Stimulated activated CD4-positive, alpha-beta T cell treated with anti-CD3 and anti-CD28 coated beads, TNF-alpha, amount 100 ng/mL, for 1 hour (primary cell): ENCODE measurements at places on chromosomes 12 and 14.

- DNase-seq = no peak
Measured at GRCh38 chr12:102911320-102911719, 5.7 kb downstream of the PAH start.

GRCh38 chr12:71870416-71870815, 30.9 kb downstream of the TBC1D15 start:
- DNase-seq = no peak

DNA sequence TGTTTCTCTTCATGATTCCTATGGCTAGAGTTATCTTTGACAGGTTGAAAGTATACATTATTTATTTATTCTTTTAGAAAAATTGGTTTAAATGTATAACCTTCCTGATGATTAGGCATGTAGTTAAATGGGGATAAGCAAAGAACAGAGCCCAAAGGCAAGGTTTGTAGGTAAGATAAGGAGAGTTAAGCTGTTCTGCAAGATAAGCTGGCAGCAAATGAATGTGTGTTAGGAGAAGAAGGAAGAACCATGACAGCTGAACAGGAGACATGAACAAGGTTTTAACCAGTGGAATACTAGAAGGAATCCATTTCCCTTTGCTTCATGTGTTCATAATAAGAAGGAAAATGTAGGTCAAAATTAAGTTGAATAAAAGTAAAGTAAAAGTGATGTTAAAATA, 1330.1 kb upstream of the USP15 start:
- no peak for DNase-seq

GRCh38 chr12:83664650-83665049, 977.9 kb downstream of the TMTC2 start:
- DNase-seq = no peak

DNA sequence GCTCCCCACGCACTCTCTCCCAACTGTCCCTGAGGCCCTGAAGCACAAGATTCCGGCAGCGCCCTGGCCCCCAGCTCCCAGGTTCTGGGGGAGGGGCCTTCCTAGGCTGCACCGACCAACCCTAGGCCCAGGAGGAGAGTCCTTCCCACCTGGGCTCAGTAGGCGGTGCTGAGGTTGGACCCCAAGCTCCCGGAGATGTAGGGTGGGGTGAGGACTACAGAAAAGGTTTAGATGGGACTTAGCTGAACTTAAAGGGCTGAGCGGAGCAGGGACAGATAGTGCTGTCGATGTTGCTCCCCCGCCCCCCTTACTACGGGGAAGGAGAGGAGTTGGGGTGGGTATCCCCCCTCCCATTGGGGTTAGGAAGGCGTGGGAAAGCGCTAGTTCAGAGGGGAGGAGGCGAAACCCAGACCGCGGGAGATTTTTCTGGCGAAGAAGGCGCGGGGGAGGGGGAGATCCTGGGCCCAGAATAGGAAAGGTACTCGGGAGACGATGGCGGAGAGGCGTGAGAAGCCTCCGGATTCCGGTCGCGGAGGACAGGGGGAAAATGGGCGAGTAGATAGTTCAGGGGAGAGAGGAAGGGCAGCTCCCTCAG, 4.2 kb upstream of the BAZ2A start:
- no peak for DNase-seq

DNA sequence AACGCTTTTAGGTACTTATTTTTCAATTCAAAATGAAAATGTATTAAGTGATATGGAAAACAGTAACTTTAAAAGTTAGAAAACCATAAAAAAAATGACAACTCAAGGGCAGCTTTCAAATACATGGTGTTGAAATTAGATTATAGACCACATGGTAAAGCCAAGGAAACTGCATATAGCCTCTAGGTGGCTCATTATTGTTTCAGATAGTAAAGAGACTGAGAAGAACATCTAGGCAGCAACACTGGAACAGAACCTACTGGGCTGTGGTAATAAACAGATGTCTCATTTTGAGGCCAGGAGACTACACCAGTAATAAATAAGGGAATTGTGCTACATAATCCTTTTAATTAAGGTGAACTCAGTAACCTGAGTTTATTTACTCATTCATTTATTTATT, 13.0 kb downstream of the FBXO33 start:
- no peak for DNase-seq

GRCh38 chr12:98911396-98911795, 266.3 kb downstream of the APAF1 start:
- DNase-seq = no peak

DNA sequence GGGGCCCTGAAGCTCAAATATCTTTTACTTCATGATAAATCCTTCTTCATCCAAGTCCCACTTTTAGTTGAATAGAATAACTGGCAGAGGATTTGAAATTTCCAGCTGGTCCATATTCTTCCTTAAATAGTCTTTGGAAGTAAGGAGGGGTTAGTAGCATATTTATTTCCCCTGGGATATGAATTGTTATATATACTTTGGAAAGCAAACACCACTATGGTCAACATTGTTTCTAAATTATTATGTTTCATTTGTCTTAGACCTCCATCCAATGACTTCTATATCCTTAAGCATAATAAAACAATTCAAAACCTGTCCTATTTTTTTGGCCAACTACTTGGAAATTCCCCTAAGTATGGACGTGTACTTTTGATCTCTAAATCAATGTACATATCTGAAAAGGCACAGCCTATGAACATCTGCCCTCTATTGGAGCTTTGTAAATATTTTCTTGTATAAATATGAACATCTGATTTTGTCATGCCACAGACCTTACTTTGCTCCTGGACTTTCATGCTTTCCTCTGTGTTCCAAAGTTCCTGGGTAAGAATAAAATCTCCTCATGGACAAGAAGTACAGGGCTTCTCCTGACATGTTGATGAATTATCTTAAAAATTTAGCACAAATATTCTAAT, 1212.0 kb downstream of the GALC start:
- no peak for DNase-seq

- no peak for DNase-seq
Measured at GRCh38 chr12:117724543-117724942, 244.2 kb downstream of the KSR2 start.

DNA sequence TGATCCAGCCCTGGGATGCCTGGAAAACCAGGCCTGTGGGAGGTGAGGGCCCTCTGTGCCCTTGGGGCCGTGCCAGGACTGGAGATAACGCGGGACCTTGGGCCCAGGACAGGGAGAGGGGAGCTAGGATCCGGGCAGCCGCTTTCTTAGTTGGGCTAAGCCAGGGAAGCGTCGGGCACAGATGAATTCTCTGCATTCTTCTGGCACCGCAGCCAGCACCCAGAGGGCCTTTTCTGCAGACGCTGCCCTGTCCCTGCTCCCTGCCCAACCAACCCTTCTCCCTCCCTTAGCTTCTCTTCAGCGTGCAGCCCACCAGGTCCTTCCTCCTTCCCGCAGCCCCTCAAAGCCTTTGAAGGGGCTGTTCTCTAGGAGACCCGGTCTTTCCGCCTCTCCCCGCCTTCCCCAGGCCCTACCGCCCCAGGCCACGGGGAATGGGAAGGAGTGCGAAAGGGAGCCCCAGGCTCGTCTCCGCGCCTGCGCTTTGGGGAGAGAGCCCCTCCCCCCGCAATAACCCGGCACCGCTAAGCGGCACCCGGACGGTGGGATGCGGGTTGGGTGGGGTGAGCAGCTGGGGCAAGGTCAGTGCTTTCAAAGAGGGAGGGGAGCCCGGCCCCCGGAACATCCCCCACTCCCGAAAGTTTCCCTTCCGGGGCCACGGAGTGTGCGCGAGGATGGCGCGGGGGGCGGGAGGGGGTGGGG, 663 bp downstream of the NCKAP5L start:
- DNase-seq = no peak

GRCh38 chr12:124020514-124020949, 47.5 kb downstream of the ZNF664 start:
- no peak for DNase-seq

GRCh38 chr14:53953002-53953827, 3.4 kb downstream of the BMP4 start:
- DNase-seq = no peak

GRCh38 chr12:118282767-118283166, 89.9 kb downstream of the TAOK3 start:
- no peak for DNase-seq

DNA sequence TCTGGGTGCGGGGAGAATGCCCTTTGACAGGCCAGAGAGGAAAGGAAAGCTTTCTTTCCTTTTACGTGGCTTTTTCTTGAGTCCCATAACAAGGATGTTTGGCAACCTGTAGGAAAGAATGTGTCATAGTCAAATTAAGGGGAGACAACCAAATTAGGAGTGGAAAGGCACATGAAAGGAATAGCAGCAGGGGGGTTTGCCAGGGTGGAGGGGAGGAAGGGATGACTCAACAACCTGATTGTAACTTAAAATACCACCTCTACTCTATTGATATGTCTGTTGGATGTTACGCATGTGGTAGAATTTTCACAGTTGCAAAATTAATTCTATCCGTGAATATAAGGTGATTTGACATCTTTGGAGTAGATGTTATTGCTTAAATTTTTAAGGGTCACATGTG, 28.5 kb upstream of the MYBPC1 start:
- no peak for DNase-seq

DNA sequence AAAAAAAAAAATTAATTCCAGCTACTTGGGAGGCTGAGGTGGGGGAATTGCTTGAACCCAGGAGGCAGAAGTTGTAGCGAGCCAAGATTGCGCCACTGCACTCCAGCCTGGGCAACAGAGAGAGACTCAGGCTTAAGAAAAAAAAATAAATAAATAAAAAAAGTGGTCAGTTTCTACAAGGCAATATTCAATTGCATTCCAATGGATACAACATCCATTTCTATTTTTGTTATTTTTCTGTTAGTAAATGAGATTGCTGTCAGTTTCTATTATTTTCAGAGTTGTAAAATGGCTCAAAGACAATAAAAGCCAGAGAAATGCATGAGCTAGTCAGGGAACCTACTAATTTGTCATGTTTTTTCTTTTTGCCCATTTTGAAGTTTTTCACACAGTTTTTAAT, 119.2 kb downstream of the PDE3A start:
- no peak for DNase-seq

DNA sequence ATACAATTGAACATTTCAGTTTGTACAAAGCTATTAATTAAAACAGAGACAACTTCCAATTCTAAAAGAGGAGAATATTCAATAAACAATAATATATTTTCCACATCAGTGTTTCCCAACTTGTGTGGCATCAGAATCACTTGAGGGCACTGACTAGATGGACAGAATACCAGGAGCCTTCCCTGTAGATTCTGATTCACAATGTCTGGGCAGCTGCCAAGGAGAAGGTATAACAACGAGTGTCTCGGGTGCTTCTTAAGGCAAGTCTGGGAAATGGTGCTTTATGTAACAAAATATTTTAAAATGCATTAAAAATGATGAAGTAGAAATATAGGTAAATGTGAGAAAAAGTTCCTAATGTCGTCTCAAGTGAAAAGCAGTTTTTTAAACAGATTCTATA, 26.2 kb downstream of the GALC start:
- no peak for DNase-seq

- no peak for DNase-seq
Measured at GRCh38 chr12:25106818-25107217, 88.1 kb downstream of the DNAI7 start.

DNA sequence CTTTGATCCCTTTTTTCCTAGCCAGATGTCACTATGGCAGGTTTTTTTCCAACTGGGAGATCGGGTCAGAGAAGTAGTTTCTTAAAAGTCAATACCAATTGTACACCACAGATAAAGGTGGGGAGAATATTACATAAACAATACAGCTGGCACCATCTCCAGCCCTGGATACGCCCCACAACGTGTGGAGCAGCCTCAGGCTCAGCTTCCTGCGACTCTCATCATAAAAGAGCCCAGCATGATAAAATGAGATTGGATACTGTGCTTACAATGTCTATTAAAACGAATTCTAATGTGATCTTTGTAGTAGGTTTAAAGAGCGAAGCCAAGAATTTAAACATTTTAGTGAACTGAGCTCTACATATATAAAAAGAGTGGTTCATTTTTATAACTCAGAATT, 21.5 kb downstream of the EFCAB11 start:
- DNase-seq = no peak

DNA sequence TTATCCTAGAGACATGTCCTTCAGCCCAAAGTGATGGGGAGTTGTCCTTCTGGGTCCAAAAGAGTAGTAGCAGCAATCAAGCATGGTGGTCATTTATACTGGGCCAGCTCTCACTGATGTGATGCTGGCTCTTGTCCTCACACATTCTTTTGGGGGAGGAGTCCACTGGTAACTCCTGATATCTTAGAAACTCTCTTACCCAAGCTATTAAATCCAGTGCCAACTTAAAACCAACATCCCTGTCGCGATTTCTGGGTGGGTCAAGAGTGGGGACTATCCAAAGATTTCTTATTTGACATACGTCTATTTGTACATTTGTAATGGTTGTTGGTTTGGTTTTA, 24.6 kb downstream of the DDX47 start:
- DNase-seq = no peak

- no peak for DNase-seq
Measured at GRCh38 chr14:33509454-33509853, 441.4 kb downstream of the EGLN3 start.

- no peak for DNase-seq
Measured at GRCh38 chr12:76746516-76746915, 17.4 kb upstream of the ZDHHC17 start.

- DNase-seq = no peak
Measured at GRCh38 chr14:53999061-53999488, 42.5 kb upstream of the BMP4 start.

DNA sequence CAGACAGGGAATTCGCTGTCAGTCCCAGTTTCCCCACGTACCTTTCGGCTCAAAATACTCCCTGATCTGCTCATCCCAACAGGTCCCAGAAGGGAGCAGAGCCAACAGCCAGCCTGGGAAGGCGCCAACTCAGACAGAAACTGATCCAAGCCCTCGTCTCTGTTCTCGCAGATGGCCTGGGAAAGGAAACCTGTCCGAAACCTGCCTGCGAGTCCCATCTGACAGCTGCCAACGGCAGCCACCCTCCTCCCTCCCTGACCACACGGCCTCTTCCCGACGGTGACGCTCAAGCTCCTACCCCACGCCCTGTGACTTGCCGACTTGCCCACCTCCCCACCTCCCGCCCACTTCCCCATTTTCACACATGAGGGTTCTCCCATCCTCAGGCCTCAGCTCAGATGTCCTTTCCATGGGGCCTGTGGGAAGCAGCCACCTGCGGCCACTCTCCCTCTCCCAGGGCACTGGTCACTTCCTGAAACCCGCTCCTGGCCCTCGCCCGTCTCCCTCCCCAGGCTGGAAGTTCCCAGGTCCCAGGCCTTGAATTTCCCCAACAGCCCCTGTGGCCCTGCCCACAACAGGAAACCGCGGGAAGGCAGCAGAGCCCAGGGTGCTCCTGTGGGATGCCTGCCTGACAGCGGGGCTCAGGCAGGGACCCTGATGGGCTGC, 60.9 kb upstream of the FBRSL1 start:
- DNase-seq = no peak

- no peak for DNase-seq
Measured at GRCh38 chr12:49902399-49903350, 1.0 kb downstream of the FAIM2 start.

- DNase-seq = no peak
Measured at GRCh38 chr14:54622192-54622958, 55.4 kb downstream of the SAMD4A start.

DNA sequence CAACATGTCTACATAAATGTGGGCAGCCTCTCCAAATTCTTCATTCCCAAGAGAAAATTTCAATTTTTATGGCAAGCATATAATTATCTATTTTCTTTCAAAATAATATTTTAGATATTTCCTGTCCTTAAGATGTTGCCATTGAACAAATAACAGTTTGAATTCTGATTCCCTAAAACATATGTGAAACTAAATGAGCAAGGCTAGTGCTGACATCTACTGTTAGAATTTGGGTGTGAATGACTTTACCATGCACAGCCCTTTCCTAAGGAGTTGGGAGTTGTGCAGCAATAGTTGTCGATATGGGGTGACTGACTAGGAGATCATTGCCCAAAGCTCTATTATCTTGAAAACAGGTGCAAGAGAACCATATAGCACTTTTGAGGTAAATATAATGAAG, 108.2 kb upstream of the SLC38A4 start:
- DNase-seq = no peak
